ENCODE measurements at places on chromosomes 6 and 20.
A peak's percentile ranks its signal among the peaks of the same experiment; 100 is the strongest.

- DNase-seq, result peak; percentile 70
These were observed 365.3 kb upstream of the PTCHD4 start for GRCh38 chr6:48476257-48476656.

DNA sequence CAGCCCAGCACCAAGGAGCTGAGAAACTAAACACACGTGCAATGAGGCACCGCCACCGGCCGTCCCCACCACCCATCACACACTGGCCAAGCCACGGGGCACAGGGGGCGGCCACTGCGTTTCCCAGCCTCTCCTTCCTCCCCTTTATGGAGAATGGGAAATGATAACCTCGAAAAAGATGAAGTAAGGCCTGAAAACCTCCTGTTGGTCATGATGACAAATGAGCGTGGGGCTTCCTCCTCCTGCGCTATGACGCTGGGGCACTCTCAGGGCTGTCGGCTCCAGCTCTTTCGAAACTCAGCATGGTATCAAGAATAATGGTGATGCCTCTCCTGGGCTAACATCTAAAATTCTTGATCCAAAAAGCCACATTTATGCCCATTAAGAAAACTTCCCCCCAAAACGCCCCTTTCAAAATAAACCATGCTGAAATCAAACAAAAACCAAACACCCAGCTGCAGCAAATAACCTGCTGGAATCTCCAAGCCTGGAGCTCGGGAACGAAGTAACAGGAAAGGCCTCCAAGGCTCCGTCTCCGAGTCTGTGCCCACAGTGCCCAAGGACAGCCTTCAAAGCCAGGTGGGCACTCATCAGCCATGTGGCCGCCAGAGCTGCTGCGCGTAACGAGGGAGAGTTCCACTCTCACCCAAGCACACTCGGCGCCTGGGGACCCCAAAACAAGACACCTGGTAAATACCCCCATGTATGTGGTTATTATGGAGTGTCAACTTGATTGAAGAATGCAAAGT is 50.0 kb downstream of the TAF4 start:
- DNase-seq, result no peak

DNA sequence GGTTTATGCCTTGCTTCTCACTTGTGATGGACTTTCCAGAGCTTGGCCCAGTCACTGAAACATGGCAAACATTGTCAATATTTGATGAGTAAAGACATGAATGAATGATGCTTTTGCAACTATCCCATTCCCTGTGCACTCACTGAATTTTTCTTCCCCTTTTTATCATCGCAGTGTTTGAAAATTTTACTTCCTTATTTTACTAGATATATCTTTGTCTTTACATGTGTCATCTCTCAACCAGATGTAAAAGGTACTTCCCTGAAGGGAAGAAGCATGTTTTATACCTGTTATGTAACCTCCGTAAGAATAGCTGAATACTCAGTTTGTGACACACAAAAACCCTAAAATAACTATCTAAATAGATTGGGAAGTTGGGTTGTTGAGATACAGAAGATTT is 544.7 kb upstream of the FLRT3 start:
- no peak for DNase-seq

GRCh38 chr6:31546958-31547726 is at the start of gene NFKBIL1:
Gene NFKBIL1, plus strand, starts transcription at chr6:31547608. Its CDS starts 87 bp downstream, at chr6:31547695.
- DNase-seq, result peak; percentile 76

GRCh38 chr6:159739341-159739740 is 12.0 kb downstream of the WTAP start:
- no peak for DNase-seq

DNA sequence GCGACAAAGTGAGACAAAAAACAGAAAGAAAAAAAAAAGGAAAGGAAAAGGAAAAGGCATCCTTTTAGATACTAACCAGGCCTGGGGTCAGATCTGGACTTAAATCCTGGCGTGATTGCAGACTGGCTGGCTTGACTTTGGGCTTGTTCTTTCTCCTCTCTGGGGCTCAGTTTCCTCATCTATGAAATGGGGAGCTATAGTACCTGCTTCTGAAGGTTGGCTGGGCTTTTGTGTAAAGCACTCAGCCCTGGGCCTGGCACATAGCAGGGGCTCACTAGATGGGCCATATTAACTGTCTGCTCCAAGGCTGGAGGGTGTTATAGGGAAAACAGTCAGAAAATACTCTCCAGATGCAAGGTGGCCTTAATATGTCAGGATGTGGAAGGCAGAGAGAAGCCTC is 1.2 kb upstream of the R3HDML start:
- DNase-seq, result no peak

- no peak for DNase-seq
These were observed 32.7 kb downstream of the CEBPB start for GRCh38 chr20:50223039-50224005.

DNA sequence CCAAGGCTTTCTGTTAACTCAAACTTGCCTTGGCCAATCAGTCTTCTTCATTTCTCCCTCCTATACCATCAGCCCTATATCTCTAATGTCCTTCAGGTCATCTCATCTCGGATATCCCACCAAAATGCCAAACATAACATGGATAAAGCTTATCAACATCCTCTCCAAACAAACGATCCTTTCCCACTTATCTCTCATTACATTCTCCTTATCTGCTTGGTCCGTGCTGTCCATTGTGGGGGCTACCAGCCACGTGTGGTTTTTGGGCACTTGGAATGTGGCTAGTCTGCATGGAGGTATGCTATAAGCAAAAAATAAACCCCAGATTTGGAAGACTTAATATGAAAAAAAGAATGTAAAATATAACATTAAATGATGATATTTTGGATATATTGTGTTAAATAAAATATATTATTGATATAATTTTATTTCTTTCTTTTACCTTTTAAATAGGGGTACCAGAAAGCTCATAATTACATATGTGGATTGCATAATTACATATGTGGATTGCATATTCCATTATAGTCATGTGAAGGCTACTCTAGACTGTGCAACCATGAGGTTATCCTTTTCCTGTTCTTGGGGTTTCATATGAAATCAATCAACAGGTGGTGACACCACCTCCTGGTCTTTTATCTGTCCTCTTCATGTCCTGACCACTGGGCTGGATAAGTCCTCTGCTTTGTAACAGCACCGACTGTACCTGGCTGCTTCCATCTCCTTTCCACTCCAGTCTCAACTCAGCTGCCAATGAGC is 123.0 kb downstream of the CD83 start:
- DNase-seq, result no peak

GRCh38 chr6:149260214-149260874 is 57.2 kb upstream of the TAB2 start:
- DNase-seq, result no peak

DNA sequence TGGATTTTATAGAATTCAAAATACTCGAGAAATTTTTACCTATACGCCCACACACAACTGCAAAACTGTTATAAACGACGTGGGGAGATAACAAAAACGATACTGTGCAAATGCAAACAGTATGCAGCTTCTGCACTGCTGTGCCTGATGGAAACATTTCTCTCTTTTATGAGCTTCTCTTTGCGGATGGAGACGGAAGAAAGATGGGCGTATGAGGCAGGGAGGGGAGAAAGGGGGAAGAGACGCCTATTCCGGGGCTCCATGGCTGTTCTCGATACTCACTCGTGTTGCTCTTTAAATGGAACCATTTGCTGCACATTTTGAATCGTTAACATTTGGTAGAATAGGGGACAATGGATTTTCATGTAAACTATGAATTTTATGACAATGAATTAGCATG is 69.1 kb upstream of the EXOC2 start:
- no peak for DNase-seq

DNA sequence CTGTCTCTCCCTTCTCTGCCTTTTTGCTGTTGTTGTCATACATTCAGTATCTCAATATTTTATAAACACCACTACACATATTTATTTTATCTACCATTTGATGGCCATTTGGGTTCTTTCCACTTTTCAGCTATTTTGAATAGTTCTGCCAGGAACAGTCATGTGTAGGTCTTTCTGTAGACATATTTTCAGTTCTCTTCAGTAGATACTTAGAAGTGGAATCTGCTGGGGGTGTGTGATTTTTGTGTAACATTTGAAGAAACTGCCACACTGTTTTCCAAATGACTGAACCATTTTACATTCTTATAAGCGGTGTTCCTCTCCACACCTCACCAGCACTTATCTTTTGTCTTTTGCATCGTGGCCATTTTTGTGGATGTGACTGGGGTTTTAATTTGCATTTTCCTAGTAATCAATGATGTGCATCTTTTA is 197.7 kb downstream of the ARID1B start:
- DNase-seq, result no peak

DNA sequence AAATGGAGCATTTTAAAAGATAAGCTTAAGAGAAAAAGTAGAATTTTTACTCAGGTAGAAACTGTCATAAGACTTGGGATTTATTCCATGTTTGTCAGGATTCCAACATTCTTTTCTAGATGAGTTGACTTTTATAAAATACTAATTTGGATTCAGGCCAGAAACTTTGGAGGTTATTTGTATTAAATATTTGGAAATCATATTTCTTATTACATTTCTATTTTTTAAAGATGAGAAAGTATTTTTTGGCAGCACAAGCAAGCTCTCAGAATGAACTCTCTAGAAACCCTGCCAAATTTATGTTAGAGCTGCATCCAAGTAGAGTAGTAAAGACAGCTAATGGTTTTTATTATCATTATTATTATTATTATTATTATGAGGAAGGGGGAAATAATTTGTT is 1014.9 kb upstream of the GJE1 start:
- DNase-seq, result peak; percentile 35

- DNase-seq, result no peak
These were observed 6.7 kb downstream of the DDX27 start for GRCh38 chr20:49225896-49226295.

All from lung microvascular endothelial cell (primary cell).